ENCODE measurements at places on chromosomes 5 and 9.

DNA sequence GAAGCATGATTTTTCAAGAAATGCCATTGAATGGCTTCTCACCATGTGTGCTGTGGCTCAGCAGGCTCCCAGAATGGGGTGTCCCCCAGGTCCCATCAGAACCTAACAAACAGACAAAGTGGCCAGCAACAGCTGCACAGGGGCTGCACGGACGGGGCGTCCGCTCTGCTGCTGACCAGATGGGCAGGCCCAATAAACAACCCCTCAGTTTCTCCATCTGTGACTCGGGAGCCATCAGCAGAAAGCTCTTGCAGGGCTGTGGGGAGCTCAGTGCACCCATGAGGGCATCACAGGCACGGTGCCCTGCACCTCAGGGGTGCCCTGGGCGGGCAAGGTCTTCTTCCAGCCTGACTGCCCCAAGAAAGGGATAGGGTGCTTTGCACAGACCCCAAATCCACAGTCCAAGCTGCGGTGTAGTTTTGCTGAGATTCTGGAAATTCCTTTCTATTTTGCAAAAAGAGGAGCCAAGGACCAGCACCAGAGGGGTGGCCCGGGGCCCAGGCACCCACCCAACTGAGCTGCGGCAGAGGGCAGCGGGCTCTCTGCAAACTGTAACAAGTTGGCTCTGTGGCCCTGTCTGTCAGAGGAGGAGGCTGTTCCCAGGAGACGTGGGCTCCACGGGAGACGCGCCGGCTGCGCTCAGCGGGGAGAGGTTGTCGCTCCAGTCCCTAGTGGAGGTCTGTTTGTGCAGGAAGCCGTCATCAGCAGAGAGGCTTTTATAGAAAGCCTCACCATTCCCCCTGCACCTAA is 138.7 kb upstream of the PPP1R26 start:
- DNase-seq: no peak

GRCh38 chr5:139138809-139139208 is 59.4 kb downstream of the SIL1 start:
- peak; percentile 36 for DNase-seq

GRCh38 chr5:132622608-132623007 is 35.4 kb upstream of the IL13 start:
- no peak for DNase-seq

- DNase-seq: no peak
Observed at GRCh38 chr9:26228273-26228672, 550.0 kb upstream of the TUSC1 start.

- DNase-seq: peak; percentile 75
Observed at GRCh38 chr5:172149073-172149472, 39.0 kb downstream of the STK10 start.

- peak; percentile 45 for DNase-seq
Observed at GRCh38 chr5:126869005-126869451, 92.1 kb downstream of the LMNB1 start.

GRCh38 chr9:104027295-104027694 is 66.8 kb upstream of the SMC2 start:
- no peak for DNase-seq

DNA sequence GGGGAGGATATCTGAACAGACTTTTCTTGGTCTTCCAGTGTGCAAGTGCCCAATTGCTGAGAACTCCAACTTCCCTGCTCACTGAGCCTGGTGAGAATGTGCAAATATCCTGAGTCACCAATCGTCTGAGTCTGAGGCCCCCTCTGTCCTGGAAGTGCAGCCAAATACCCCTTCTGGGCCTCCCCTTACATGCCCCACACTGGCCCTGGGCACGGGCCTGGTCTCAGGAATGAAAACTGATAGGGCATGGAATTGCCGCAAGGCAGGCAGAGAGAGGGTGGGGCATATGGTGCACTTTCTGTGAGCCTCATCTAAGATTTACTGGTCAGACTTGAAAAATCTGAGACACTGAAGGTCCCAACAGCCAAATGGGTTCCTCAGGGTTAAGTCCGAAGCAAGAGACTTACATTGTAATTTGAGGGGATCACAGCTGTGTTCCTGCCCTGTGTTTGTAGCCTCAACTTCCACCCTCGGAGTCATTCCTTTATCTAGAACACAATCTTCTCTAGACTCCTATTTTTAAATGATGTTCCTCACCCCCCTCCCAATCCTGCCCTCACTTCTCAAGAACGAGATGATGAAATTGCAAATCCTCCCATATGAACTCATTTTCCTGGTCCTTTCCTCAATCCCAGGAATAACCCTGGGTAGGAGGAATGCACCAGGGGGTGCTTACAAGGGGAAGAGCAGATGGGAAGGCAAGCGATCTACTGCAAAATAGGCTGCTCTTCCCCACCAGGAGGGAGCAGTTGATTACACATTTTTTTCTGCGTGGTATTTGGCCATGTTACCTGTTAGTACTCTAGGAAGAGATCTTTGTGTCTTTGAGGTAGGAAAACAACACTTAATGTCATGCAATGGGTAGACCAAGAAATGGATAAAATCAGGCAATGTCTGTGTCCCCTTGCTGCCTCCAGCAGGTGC is 34.6 kb upstream of the ARHGAP26 start:
- no peak for DNase-seq

- DNase-seq: no peak
Observed at GRCh38 chr5:171897231-171897630, 109.2 kb downstream of the FBXW11 start.

DNA sequence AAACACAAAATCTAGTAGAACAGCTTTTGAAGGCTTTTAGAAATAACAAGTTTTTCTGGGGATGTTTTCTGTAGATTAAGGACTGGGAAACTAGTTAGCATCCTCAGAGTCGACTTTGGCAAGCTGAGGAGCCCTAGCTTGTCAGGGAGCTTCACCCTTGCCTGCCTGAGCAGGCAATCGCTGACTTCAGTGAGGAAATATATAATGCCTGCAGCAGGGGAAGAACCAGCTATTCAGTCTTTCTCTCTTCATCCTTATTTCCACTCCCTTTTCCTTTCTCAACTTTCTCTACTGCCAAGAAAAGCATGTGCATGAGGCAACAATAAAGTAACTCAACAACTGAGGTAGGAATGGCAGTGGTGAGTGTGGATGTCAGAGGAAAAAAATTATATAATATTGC is 54.7 kb downstream of the PLK2 start:
- DNase-seq: no peak

DNA sequence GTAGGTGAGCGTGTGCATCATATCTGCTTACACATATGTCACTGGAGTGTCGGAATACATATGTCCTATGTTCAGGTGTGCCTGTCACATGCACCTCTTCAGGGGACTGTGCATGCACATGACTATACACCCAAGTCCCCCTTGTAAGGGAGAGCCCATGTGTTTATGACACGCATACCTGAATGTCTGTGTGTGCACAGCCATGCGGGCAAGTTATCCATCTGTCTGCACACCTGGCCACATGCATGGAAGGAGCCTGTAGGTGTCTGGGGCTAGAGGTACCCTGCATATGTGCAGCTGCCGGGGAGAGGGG is 622 bp upstream of the RGS14 start:
- no peak for DNase-seq

DNA sequence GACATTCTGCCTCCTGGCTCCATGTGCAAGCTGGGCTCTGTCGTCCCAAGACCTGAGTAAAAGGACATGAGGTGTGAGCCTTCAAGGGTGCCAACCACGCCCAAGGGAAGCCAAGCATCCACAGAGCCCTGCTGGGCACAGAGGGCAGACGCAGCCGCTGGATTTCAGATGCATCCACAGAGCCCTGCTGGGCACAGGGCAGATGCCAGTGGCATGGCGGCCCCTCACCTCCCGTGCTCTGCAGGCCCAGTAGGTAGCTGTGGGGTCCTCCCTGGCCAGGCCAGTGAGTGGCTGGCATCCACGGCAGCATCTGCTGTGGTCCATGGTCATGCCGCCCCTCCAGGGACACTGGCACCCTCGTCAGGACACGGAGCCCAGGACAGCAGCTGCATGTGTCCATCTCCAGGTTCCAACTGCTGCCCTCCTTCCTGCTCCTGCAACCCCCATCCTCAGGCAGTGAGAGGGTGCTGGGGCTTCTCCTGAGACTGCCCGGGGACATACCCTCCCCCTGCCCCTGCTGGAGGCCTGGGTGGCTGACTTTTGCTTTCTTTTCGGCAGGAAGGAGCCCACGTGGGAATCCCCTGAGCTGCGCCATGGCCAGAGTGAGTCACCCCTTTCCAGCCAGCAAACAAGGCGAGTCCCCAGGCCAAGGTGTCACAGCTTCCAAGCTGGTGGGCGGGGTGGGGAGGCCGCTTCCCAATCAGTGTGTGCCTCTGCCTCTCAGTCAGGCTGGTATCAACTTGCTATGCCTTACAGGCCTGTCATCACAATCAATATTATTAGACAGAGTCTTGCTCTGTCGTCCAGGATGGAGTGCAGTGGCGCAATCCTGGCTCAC is 4.0 kb upstream of the TRAF2 start:
- peak; percentile 57 for DNase-seq

- peak; percentile 2 for DNase-seq
Observed at GRCh38 chr5:101687349-101687985, 608.6 kb downstream of the SLCO4C1 start.

- DNase-seq: no peak
Observed at GRCh38 chr9:37801959-37802711, 1.5 kb downstream of the DCAF10 start.

DNA sequence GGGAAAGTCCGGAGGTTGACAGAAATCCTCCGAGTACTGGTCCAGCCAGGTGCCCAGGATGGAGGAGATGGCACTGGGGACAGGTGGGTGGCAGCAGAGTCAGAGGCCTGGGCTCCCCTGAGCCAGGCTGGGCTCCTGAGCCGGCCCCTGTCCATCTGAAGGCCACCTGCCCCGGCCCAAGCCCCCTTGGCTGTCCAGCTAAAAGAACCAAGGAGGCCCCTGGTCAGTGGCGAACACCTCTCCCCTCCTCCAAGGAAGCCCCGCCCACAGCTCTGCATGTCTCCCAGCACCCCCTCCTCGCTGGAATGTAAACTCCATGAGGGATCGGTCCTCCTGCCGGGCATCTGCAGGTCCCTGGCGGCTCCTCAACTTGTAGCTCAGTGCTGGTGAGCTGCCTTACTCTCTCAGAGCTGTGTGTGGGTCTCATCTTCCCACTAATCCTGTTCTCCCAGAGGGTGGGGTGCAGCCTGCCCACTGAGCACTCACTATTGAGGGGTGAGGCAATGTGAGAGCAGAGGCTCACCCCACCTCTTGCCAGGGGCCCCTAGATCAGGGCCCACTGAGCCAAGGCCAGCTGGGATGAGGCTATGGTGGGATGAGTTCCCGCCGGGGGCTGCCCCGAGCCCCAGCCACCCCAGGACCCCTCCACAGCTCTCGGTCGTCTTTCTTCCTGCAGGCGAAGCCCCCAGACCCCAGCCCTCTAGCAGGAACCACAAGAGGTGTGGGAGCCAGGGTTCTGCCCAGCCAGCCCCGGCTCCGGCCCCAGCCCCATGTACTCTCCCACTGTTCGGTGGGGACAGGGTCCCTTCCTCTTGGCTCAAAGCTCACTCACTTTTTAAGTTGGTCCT is 12.0 kb downstream of the RALGDS start:
- DNase-seq: no peak

- peak; percentile 8 for DNase-seq
Observed at GRCh38 chr5:27612161-27612560, 573.8 kb upstream of the CDH9 start.

DNA sequence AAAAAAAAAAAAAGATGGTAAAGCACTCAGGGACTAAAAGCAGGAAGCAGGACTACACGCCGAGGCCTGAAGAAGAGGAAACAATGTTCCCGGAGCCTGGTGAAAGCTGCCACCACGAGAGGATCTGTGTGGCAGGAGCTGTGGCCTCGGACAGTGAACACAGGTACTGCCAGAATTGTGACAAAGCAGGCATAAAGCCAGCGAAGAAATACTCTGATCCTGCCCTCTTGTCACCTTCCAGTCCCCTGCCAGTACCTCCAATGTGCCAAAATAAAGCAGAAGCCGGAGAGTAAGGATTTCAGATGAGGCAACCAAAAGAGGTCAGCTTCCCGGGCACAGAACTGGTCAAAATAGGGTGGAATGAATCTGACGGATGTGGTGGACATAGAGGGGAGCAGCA is 211.5 kb upstream of the TARS1 start:
- no peak for DNase-seq

DNA sequence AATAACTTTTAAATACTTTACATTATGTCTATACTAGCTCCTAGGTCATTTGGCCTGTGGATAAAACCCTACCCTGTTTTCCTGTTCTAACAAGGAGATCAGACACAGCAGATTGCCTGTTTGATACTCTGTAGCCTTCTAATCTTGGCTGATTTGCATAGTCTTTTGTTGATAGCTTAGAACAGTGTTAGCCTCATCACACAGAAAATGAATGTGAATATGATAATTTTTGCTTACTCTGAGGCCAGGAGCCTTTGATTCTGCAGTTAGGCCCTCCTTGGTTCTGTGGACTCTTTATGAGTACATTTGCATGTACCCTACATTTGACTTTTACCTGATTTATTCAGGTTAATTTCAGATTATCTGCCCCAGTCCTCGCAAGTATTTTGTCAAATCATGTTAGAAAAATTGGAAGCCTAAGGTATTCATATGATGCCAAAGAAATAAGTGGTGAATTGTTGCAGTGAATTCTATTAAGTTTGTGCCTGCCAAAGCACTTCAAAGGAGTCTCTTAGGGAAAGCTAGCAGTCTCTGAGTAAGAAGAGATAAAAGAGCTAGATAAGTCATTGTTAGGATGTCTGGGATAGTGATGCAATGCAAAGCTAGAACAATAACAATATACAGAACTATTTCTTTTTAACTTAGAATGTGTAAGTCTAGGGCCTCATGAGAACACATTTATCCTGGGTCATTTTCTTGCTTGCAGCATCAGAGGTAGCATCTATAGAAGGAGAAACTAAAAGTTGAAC is 56.4 kb downstream of the SCAMP1 start:
- no peak for DNase-seq

- peak; percentile 44 for DNase-seq
Observed at GRCh38 chr9:72271613-72272478, 93.2 kb downstream of the ZFAND5 start.

DNA sequence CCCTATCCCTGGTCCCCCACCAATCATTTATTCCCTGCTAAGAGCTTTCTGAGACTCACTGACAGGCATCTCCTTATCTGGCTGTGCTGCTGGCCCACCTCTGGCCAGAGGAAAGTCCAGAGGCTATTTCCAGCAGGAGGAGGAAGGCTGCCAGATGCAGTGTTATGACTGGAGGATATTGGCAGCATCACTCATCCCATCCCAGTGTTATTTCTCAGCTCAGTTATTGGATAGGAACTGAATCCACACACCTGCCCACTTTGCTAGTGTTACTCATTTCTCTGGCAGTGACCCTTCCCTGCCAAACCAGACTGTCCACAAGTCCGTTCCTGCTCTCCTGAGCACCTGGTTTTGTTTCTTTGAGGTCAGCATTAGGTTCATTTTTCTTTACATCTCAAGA is 228.2 kb downstream of the GRIA1 start:
- no peak for DNase-seq

DNA sequence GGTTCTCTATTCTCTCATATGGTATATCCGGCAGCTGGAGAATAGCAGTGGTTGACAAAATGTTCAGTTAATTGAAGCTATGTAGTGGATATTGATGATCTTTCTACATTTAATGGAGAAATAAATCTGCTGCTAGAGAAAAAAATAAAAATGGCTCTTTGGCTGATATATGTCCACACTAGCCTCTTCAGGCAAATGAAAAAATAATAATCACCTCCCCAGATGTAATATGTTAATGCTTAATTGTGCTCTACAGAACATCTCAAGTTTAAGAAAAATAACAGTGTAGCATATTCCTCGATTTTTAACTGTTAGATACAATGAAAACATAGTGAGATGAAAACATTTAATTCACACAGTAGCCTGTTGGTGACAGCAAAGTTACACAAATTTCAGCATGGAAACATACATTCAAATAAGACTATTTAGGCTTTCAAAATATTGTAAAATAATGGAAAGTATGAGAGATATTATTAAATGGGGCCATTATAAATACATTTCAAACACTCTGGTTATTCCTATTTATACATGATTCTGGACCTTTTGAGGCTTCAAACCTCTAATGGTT is 543.0 kb downstream of the MAT2B start:
- DNase-seq: peak; percentile 30

All from fibroblast of skin of right quadriceps (primary cell).